C1 segment of cervical spinal cord (tissue), 14 donors: ENCODE measurements at places on chromosomes 7 and 10.

DNA sequence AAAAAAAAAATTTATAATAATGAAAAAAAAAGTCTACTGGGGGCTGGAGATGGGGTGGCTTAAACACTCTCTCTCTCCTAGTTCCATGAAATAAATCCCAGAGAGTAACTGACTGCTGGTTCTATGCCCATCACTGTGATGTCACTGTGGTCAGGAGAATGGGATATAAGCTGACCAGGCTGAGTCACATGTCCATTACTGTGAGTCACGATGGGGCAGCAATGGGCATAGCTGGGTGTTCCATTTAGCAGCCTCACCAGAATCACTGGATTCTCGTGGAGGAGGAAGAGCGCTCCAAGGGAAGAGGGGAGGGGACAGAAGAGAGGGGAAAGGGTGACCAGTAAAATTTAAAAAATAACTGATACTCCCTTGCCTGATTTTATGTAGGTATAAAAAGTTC is 37.1 kb downstream of the MASTL start:
- no peak for DNase-seq

- no peak for DNase-seq
Measured at GRCh38 chr7:99379043-99379577, 4.6 kb downstream of the ARPC1B start.

DNA sequence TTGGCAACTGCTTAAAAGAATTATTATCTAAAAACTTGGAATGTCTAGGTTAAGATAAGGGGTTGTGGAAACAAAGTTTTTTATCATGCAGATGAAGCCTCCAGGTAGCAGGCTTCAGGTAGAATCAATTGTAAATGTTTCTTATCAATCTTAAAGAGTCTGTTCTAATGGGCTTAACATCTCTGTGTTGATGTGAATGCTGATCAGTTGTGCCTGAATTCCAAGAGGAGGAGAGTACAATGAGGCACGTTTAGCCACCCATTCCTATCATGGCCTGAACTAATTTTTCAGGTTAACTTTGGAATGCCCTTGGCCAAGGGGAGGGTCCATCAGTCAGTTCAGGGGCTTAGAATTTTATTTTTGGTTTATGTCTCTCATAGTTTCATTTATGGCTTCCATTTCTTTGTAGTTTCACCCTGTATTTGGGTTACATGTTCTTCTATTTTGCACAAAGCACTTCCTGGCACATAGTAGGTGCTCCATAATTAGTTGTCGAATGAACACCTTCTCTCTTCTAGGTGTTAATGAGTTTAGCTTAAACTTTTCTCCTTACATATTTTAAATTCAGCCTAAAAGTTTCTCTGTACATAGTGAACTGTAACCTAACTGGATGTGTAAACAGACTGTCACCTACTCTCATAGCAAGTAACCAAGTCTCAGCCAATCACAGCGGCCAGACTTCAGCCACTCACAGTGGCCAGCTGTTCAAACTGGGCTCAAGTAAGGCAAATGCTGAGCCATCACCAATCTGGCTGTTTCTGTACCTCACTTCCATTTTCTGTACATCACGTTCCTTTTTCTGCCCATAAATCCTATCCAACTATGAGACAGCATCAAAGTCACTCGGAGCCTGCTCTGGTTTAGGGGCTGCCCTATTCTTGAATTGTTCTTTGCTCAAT is 34.7 kb downstream of the ALOX5 start:
- DNase-seq: no peak

GRCh38 chr7:98225913-98226614 is 14.8 kb downstream of the BHLHA15 start:
- DNase-seq: no peak

GRCh38 chr10:67471022-67471421 is 225.0 kb downstream of the CTNNA3 start:
- no peak for DNase-seq

DNA sequence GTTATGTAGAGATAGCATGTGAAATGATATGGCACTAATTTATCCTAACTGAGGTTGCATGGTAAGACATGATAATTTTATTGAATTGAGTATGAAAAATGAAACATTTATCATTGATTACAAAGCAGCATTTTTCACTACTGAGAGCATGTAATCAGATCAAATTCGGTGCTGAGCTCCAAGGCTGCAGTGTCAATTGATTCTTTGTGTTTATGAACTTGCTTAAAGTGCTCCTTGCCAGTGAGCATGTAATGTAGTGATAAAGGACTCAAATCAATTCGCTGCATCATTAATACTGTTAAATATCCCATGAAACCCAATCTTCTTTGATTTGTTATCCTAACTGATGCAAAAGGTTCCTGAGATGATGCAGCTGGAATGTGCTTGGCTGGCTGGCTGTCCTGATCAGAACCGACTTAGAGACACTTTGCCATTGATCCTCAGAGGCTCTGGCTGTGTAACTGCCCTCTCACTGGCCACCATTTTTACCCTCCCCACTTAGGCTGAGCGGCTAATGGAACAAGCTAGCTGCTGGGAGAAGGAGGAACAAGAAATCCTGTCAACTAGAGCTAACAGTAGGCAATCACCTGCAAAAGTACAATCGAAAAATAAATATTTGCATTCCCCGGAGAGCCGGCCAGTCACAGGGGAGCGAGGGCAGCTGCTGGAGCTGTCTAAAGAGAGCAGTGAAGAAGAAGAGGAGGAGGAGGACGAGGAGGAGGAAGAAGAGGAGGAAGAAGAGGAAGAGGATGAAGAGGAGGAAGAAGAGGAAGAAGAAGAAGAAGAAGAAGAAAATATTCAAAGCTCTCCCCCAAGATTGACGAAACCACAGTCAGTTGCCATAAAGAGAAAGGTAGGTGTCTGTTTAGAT is 89.8 kb upstream of the SAMD8 start:
- no peak for DNase-seq

GRCh38 chr10:104540181-104540580 is 100.9 kb upstream of the SORCS3 start:
- DNase-seq: no peak

DNA sequence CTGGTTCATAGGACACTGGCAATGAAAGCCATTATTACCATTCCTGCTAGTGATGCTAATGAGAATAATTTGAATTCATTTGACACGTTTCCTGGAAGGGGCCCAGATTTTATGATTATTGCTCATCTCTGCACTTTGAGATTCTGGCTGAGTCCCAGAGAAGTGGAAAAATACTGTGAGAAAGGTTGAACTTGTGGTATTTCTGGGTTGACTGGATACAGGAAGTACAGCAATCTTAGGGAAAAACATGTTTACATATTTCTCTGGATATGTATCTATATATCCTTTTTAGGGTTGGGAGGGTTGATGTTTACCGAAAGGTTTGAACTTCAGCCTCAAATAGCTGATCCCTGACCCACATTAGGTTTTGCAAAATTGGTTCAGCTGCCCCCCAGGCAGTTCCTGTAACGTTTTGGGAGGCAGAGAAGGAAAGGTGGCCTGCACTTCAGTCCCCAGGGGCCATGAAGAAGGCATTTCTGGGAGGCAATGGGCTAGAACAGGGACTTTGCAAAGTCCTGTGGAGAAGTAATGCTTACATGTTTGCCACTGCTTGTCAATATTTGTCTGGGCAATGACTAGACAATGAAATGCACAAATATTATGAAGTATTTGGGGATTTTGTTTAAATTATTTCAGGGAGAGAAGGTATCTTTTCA is 253.7 kb upstream of the PITRM1 start:
- DNase-seq: no peak

DNA sequence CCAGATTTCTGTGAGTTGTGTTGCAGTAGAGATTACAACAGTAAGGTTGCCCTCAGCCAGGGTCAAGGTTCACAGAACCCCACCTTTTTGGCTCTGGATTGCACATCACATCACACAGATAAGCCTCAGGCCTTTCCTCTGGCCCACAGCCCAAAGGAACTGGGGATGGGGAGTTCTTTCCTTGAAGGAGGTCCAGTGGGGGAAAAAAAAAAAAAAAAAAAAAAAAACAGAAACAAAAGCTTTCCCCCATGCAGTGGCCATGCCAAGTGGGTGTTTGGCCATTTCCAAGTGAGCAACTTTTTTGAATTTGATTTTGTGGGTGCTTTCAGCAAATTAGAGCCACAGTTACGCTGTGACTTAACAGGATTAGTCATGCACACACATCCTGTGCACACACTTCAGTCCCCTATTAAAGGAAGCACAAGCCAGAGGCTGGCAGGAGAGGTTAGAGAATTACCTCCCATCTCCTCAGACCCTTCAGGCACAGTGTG is 79.3 kb upstream of the NANOS1 start:
- no peak for DNase-seq

GRCh38 chr7:5421714-5422395 is 1.8 kb downstream of the TNRC18 start:
- peak; percentile 37 for DNase-seq
